HTR-8/SVneo (cell line): ENCODE measurements at places on chromosomes 2 and 18.

GRCh38 chr2:2188941-2189340 is 142.1 kb downstream of the MYT1L start:
- no peak for DNase-seq

DNA sequence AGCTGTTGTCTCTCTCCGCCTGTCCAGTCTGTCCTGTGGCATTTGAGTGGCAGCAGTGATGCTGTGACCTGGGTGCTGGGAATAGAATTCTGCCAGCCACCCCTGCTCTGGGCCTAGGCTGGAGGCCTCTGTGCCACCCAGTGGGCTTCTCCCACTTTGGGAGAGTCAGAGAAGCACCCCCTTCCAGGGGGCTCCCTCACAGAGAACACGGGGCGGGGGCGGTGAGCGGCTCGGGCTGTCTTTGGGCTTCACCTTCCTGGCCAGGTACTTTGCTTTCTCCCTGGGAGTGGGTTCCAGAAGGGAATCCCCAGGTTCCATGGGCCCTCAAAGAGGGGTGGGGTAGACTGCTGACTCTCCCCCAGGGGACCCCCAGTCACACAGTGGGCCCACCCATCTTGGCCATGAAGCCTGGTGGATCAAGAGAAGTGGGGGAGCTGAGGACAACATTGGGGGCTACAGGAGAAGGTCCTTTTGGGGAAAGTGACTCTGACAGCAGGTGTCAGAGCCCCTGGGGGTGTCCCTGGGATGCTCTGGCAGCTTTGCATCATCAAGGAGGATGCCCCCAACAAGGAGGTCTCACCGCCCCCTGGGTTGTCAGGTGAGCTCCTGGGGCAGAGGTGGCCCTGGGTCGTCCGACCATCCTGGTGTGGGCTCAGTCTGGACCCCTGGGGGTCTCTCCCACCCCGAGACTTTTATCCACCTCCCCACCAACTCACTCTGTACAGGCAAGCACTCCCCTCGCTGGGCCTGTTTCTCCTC is 18.8 kb upstream of the BOK start:
- no peak for DNase-seq

DNA sequence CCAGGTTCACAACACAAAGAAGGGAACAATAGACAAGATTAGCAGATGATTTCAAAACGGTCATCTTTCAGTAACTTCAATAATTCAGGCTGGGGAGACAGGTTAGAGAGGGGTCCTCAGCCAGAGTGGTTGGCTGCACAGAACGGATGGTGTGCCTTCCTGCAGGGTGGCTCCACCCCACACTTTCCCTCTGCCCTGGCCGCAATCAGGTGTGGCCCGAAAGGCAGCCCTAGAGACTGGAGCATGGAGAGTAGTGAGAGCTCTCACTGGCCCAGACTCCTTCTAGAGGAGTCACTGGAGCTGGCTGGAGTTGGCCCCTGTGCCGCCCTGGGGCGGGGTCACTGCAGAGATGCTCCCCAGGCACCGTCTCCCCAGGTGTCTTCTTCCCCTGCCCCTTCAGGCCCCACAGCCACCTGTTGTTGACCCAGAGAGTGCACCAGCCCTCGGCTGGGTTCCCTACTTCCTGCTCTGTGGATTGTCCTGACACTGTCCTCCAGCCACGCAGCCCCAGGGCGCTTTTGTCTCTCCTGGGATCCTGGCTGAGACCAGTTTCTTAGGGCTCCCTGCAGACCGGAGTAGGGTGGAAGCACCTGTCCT is 126.8 kb downstream of the PXDN start:
- no peak for DNase-seq

GRCh38 chr2:13607139-13607538 is 890.4 kb downstream of the TRIB2 start:
- no peak for DNase-seq
